Cardiac fibroblast (primary cell): ENCODE measurements at places on chromosomes 3 and 15.

DNA sequence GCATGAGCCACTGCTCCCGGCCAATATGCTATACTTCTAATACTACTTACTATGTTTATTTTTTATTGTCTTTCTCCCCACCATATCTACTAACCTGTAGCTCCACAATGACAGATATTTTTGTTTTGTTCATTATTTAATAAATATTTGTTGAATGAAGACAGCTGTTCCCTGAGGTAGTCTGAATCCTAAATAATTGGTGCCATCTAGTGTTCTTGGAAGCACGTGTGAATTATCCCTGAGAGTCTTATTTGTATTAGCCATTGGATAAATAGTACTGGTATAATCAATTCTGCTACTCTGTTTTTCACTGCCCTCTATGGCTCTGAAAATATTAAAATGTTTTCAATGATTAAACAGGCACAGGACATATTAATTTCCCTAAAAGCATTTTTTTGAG, 5.6 kb upstream of the APPL1 start:
- DNase-seq, result peak; percentile 54

GRCh38 chr15:77584201-77584600, 48.5 kb downstream of the LINGO1 start:
- no peak for DNase-seq

DNA sequence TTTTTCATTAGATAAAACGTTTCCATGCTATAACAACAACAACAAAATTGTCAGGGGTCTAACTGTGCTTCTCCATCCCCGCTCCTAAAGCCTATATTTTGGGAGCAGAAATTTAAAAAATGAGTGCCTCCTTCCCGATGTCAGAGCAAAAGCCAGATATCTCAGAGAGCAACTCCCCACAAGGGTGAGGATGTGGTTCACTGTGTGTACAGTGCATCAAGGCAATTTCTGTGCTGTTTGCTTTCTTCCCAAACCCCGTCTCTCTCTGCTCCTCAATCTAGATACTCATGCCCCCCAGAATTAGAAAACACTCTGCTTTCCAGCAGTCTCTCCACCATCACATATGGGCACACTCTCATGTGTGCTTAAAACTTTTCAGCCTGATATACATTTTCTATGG, 76.7 kb upstream of the MBNL1 start:
- no peak for DNase-seq

- no peak for DNase-seq
Measured at GRCh38 chr3:4588466-4588865, 95.3 kb downstream of the ITPR1 start.

- peak; percentile 9 for DNase-seq
Measured at GRCh38 chr3:17553080-17553479, 189.4 kb downstream of the TBC1D5 start.

DNA sequence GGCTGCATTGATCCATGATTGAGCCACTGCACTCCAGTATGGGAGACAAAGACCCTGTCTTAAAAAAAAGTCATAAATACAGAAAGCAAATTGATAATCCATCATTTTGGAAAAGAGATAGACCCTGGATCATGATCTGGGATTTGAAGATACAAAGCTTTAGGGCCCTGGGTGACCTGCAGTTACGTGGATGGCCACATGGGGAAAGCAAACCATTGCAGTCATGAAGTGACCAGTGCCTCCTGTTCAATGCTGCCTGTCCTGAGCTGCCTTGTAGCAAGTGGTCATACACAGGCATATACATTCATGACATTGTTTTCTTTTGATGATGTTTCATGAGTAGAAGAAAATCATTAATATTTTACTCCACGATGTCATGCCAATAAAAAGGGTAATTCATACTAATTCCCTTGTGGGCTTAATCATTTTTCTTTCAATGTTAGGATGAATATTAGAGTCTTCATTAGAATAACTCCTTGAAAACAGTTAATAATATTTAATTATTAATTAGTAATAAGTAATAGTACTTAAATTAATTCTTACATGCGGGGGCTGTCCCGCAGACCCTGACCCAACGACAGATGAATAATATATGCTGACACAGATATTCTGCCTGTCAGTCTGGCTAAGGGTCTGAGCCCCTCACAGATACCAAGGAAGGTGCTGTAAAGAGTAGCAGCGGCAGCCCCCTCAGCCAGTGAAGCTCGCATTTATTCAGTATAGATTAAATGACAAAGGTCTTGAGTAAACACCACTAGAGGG, 109.0 kb upstream of the UNC13C start:
- no peak for DNase-seq

DNA sequence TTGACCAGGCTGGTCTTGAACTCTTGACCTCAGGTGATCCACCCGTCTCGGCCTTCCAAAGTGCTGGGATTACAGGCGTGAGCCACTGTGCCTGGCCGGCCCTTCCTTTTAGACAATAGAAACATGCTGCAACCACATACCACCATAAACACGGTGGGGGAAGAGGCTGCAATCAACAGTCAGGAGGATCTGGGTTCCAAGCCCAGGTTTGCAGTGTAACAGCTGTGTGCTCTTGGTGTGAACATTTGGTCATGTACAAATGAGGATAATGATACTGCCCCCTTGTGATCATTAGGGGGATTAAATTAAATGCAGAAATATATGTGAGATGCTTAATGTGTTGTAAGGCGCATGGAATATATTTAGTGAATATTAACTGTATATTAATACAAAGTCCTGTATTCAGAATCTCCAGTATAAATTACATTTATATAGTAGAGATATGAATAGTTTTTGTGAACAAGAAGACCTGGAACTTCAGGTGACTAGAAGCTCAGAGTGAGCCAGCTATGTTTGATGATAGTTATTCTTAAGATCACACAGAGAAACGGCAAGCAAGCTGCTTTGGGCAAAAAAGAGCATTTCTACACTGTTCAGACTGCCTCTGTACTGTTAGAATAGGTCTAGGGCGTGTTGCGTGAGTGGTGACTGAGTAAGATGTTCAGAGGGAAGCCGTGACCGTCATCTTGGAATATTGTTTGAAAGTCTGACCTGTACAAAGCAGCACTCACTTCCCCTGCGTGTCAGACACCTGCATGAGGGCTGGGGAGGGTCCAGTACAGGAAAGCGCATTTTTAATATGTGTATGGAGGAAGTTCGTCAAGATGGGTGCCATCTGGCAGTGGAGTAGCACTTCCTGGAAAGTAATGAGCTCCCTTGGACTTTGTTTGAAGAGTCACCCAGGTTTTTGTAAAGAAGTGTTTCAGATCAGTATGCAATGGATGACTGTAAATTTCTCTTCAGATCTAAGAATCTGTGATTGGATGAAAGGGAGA, 125.8 kb downstream of the PGPEP1L start:
- DNase-seq, result peak; percentile 84

- peak; percentile 32 for DNase-seq
Measured at GRCh38 chr3:38538773-38539353, 42.7 kb downstream of the EXOG start.

- DNase-seq, result no peak
Measured at GRCh38 chr15:91688811-91689210, 164.7 kb upstream of the SLCO3A1 start.

DNA sequence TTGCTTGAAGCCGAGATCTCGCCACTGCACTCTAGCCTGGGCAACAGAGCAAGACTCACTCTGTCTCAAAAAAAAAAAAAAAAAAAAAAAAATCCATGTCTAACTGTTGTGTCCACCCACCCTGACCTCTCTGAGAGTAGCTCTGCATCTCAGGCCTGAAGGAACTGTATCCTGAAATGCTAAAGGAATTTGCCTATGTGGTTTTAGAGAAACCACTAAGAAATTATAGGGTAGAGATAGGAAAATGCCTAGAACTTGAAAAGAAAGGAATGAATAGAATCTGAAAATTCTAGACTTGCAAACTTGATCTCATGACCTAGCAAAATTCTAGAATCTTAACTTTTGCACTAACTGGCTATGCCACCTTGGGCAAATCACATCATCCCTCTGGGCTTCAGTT, 217.5 kb upstream of the ROPN1 start:
- DNase-seq, result no peak

DNA sequence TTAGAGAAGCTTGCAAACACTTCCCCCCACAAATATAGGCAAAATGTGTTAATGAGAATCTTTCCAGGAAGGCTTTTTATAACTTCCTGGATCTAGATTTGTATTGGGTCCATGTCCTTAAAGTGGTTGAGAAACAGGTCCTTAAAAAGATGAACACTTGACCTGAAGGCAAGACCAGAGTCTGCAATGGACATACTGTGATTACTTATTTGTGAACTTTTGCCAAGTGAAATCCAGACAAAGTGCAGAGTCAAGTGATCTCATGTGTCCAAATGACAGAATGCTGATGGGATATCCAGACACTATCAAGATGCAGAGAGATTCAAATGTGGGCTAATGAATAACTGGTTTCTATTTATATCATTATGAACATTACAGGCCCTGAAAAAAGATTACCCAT, 43.8 kb downstream of the FRMD4B start:
- DNase-seq, result no peak

- no peak for DNase-seq
Measured at GRCh38 chr3:141384157-141384556, 15.9 kb downstream of the ZBTB38 start.

- DNase-seq, result peak; percentile 71
Measured at GRCh38 chr15:51775967-51776816, 24.8 kb downstream of the TMOD2 start.

DNA sequence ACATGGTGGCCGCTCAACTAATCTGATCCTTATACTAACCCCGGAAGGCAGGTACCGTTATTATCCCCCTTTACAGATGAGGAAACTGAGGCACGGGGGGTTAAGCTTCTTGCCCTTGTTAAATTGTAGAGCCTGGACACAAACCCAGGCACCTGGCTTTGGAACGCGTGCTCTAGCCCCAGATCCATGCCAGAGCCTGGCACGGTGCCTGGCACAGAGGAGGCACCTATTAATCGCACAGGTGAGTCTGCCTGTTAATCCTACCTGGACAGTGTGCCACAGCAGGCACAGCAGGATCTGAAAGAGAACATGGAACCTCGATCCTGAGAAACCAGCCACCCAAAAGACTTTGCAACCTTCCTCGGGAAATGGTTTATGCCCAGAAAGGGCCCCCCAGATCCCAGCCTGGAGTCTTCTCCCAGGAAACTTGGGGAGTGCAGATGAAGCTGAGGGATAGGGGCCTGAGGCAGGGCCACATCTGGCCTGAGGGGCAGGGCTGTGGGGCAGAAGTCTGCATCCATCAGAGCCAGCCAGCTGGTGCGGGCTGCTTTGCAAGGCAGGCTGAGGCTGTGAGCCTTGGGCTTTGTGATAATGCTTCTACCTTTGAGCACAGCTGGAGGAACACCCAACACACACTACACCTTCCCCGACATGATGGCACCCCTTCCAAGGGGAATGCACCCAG, 55.3 kb upstream of the SLC6A1 start:
- no peak for DNase-seq

GRCh38 chr3:59481776-59482400, 432.1 kb upstream of the CFAP20DC start:
- DNase-seq, result no peak

GRCh38 chr3:180199417-180199995, 162.8 kb upstream of the PEX5L start:
- DNase-seq, result no peak

DNA sequence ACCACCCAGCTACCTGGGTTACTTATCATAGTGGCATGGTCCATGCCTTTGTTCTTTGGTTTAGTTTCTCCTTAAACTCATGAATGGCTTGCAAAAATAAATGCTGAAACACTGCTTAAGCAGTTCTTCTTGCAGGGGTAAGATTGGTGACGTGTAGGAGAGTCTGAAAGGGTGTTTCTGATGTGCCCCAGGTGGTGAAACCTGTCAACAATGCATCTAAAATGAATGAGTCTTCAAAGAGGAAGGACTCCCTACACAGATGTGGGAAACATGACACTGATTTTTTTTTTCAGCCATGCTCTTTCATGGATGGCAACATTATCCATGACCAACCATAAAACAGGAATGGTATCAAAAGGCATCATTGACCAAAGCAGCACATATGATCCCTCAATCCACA, 72.0 kb downstream of the KCNH8 start:
- DNase-seq, result no peak

- no peak for DNase-seq
Measured at GRCh38 chr15:67865331-67865730, 25.5 kb upstream of the RNU6-1 start.

DNA sequence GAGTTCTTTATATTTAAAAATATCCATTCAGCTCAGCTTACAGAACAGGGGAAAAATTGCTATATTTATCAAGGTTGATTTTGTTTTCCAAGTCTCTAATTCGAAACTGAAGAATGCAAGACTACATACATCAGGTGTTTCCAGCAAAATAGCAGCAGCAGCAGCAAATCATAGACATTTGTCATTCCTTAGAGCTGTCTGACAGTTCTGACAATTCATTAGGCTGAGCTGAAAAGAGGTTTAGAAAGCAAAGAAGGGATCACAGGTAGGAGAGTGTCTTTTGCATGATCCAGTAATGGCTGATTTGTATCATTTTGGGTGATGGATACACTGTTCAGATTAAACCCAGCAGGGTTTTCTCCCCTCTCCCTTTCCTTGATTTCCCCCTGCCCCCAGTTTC, 545.7 kb downstream of the MCTP2 start:
- no peak for DNase-seq

- DNase-seq, result peak; percentile 89
Measured at GRCh38 chr3:66107855-66108254, 69.1 kb upstream of the MAGI1 start.

- DNase-seq, result no peak
Measured at GRCh38 chr15:68679961-68680371, 101.2 kb downstream of the CORO2B start.

DNA sequence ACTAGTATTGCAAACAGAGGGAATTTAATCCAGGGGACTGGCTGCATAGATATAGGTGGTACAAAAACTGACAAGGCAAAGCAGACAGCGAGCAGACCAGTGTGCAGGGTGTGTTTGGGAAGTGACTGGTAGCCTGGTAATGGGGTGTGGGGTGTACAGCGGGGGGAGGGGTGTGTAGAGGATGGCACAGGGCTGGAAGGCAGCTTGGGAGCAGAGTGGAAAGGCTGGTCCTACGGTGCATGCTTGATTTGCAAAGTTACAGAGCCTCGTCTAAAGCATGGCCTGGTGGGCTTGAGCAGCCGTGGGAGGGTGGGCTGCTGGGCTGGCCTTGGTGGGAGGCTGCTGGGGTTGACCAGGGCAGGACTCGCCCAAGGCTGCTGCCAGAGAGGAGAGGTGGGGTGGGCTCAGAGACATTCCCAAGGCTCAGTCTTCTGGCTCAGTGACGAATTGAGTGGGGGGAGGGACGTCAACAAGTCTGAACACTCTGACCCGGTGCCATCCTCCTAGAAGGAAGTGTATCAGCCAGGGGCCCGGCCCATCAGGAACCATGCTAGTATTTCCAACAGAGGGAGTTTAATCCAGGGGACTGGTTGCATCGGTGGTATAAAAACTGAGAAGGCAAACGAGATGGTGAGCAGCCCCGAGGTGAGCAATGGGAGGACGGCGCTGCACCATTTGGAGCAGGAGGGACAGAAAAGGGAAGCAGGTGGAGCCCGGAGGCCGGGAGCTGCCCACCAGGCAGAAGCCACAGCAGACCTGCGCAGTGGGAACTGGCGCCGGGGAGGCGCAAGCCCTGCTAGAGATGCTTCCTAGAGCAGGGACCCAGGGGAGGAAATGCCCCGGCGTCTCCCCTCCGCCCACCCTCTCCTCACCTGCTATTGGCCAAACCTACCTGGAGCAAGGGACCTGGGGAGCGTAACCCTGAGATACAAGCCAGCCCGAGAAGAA, 29.2 kb downstream of the CPN2 start:
- DNase-seq, result no peak

- no peak for DNase-seq
Measured at GRCh38 chr15:72050700-72051099, 67.2 kb downstream of the MYO9A start.

- peak; percentile 39 for DNase-seq
Measured at GRCh38 chr3:31522152-31522551, 10.6 kb upstream of the STT3B start.

GRCh38 chr3:50395070-50395860, 35.9 kb upstream of the TMEM115 start:
- DNase-seq, result no peak
